ENCODE measurements at places on chromosomes 6 and 20.
A peak's percentile ranks its signal among the peaks of the same experiment; 100 is the strongest.

DNA sequence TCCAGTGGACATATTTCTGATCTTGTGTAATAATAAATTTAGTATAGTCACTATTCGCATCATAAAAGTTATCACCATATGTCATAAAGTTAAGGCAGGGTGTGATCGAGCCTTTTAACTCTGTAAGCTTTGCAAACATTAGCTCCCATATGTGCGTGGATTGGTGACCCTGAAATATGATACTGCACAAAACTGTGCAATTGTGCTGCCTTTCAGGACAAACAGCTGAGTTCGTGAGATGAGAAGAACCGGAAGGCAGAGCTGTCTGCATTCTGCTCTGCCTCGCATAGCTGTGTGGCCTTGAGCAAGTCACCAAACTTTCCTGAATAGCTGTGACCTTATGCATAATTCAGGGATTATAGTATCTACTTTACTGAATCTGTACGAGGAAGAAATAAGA, 3.2 kb upstream of the PLEKHG1 start:
- no peak for DNase-seq

DNA sequence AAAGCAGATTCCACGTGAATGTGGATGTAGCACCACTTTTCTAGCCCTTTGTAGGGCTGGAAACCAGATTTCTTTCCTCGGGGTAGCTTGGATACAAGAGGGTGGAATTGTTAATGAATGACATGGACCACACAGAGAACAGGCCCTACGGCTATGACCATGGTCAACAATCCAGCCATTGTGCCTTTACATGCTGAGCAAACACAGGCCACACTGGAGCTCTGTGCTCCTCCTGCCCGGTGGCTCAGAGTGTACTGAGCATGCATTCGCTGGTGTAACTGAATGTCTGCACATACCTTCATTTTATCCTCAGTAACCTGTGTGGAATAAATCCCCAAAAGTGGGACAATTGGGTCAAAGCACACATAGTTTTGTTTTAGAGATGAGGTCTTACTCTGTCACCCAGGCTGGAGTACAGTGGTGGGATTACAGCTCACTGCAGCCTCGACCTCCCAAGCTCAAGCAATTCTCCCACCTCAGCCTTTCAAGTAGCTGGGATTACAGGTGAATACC, 32.8 kb downstream of the LRP11 start:
- no peak for DNase-seq

DNA sequence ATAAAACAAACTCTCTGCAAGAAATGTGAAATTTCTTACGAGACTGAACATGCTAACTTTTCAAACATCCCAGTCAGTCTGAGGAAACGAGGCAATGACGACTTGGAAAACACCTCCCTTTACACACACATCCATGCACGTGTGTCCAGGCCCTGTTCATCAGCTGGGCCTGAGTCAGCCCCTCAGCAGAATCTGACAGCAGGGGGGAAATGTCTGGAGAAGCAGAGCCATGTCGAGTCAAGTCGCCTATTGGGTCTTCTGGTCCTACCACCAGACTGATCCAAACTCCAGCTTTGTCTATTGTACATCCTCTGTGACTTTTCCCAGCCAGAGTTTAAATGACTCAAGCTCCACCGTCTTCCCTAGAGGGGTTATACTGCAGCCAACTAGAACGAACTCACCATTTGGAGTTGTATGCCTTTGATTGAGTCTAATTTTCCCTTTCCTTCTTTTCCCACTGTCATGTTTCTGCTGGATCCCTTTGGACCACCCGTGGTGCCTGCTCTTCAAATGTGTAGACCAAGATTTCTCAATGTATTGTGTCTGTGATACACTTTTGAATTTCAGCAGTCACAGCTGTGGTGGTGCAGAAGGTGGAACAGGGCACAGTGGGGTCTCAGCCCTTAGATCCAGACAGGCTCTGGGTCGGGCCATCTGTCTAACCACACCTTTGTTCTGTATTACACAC, 254.0 kb downstream of the CDC5L start:
- no peak for DNase-seq

- no peak for DNase-seq
Measured at GRCh38 chr6:88914180-88914579, 49.2 kb downstream of the RNGTT start.

DNA sequence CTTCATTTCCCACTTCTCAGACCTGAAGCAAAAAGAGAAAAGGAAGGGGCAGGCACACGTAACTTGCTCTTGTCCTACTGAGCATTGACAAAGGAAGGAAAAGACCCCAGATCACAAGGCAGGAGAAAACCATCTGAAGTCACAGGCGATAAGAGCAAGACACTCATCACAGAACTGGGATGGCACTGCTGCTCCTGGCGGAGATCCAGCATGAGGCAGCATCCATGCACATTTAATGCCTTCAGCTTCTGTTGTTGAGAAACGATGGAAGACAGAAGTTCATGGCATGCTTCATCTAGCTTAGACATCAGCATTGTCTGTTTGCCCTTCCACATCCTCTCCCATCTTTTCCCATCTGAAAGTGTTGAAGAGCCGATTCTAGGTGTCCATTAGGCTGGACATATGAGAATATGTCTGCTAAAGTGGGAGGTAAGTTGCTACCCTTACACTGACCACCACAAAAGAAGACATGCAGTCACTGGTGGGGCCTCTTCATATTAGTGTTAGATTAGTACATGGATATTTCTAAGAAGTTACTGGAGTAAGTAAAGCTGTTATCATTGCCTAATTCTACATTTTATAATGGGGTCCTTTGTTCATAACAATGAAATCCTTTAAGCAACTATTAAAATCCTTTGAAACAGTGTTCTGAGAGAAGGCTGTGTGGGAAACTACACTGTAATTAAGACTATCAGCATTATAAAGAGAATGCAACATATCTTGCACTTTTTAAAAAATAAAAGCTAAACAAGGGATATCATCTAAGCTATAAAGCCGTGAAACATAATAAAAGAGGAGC, 618.5 kb downstream of the C6orf118 start:
- DNase-seq, result no peak

DNA sequence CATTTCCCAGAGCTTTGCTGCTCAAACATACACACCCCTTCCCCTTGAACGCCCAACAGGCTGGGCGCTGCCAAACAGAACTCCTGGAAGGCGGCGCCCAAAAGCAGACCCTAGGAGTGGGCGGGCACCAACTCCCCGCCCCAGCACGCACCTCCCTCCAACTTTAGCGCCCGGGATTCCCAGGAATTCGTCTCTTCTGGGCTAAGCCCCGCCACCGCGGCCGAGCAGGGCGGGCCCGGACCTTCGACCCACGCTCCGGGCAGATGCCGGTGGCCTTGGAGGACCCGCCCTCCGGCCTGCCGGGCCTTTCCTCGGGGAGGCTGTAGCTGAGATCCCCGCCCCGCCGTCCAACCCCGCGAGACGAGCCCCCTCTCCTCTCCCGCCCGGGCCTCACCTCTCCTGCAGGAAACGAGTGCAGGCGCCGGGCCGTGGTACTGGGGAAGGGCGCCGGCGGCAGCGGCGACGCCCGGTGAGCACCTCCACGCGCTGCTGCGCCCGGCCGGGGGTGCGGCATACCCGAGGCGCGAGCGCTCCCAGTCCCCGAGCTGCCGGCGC, 659 bp downstream of the MCUR1 start:
- DNase-seq, result peak; percentile 81

DNA sequence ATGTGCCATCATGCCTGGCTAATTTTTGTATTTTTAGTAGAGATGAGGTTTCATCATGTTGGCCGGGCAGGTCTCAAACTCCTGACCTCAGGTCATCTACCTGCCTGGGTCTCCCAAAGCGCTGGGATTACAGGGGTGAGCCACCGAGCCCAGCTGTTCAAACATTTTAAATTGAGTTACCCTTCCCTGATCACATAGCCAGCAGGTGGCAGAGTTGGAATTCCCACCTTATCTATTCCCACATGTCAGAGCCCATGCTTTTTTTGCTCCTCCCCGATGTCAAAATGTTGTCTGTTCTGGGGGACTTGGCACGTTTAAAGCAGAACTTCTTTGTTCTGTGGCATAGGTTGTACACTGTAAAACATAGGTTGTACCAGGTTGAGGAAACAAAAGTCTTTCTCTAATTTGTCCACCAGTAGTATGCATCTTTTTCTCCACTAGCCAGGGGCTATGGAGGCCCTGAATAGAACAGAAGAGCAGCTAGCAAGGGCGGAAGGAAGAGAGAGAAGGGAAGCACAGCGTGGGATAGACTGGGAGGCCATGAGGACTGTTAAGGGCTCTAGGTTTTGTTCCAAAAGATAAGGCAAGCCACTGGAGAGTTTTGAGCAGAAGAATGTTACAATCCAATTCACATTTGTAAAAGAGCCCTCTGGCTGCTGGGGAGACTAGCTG, 7.3 kb upstream of the LBP start:
- peak; percentile 46 for DNase-seq

- DNase-seq, result no peak
Measured at GRCh38 chr6:145968051-145968450, 3.9 kb upstream of the SHPRH start.
